ENCODE measurements at places on chromosomes 16 and 17.

DNA sequence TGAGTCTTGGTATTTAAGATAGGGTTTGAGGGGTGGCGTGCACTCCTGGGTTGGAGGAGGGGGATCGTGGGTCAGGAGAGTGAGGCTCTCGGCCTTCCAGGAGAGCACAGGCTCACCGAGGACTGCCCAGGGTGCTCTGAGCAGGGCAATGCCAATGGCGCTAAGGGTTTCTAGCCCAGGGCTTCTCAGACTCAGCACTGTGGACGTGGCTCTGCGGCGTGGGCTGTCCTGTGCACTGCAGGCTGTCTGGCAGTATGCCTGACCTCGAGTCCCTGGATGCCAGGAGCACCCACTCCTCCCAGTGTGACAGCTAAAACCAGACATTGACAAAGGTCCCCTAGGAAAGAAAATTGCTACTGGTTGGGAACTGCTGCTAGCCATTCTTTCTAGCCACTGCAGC lies 37.2 kb upstream of the ENDOV start:
- DNase-seq, result no peak

- no peak for DNase-seq
These were observed 413.5 kb downstream of the CPPED1 start for GRCh38 chr16:12390074-12390605.

- no peak for DNase-seq
These were observed 5.7 kb downstream of the PLD2 start for GRCh38 chr17:4812690-4813089.

DNA sequence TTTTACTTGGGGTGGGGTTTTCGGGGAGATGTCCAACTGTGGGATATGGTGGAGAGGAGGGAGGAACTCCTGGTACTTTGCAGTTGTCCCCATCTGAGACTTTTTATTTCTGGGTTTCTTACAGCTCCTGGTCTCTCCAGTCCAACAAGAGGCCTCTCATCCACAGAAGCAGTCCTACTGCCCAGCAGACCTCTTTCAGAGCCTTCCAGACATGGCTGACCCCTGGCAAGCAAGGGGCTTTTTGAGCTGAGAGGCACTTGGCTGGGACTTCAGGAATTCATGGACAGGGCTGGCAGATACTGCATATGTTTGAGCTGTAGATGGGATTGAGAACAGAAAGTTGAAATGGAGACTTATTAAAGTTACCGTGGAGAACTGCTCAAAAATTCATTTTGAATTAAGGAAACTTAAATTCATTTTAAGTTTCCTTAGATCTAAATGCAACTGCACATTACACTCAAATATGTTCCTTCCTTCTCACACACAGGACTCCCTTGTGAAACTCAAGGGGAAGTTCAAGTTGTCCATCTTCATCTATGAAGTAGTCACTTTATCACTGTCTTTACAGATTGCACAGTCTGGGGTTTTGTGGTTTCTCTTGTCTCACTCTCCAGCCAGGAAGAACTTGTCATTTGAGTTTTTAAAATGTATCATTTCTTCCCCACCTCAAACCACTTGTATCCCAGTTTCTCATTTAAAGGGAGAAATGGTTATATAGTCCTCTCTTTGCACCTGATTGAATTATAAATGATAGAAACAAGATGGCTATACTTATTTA lies 1.1 kb downstream of the LASP1NB start:
- no peak for DNase-seq

- DNase-seq, result no peak
These were observed 12.2 kb upstream of the HS3ST4 start for GRCh38 chr16:25679511-25679910.

DNA sequence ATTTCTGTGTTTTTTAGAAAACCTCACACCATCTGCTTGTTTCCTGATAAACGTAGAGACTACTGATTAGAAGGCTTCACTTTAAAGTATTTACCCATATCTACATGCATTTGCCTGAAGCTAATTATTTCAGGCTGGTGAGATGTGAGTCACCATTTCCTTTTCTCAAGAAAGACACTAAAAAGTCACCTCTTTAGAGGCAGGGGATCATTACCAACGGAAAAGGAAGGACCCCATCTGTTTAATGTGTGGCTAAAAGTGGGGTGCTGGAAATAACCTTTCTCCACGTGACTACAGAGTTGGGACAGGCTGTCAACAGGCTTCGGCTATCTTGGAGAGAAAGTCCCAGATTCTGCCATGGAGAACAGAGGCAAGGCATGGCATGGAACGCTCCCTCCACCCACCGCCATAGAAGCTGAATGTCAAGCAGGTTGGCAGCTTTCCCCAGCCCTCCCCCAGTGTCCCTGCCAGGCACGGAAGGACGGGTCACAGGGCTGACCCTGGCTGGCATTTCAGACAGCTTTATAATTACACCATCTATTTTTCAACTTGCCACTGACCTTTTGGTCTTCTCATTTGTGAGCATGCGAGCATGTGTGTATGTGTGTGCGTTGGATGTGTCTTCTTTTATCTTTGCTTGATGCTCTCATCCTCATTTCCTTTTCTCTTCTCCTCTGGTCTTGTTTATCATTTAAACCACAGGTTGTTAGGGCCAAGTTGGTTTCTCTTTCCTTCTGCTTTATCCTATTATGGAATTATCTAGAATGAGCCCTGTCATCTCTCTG lies 157.0 kb downstream of the CPPED1 start:
- no peak for DNase-seq

GRCh38 chr16:86405319-86405718 lies 105.0 kb upstream of the FOXF1 start:
- no peak for DNase-seq

DNA sequence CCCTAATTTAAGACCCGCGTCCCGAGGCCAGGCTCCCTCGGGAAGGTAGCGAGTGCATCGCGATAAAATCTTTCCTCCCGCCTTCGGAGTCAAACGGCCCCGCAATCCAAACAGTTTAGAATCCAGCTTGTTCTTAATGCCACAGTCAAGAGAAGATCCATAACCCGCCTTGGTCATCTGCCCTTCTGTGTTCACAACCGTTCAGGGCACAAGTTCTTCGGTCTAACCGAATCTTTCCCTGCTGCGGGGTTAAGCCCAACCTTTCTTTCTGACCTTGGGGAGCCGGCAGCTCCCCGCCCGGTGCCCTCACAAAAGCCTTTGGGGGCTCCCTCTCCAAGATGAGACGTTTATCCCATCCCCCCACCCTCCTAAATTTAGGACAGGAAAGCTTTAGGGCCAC lies 30.3 kb downstream of the CPSF4L start:
- DNase-seq, result peak; percentile 8

DNA sequence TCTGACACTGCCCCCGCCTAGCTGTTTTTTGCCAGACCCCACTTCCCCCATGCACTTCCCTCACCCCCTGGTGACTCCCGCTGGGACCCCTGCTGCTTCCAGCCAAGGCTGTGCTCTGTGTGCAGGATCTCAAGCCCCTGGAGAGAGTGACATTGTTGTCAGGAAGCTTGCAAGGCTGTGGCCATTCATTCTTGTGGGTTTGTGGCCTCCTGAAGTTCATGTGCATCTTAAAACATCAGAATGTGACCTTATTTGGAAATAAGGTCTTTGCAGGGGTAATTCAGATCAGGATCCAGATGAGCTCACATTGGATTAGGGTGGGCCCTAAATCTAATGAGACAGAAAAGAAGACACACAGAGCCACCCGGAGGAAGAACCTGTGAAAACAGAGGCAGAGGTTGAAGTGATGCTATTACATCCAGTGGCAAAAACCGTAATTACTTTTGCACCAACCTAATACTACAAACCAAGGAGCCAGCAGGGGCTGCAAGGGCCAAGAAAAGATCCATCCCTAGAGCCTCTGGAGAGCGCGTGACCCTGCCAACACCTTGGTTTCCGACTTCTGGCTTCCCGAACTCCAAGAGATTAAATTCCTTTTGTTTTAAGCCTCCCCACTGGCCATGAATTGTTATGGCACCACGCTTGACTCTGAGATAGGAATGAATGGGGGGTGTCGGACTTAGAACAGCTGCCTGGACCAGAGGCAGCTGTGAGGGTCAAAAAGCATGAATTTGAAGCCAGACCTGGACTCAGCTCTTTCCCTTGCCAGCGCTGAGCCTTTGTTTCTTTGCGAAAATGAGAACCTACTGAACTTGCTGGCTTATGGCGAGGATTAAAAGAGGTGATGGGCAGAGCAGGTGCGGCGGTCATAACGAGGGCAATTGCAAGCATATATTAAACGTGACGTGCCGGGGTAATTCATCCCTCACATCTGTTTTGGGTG lies 75.5 kb downstream of the BMERB1 start:
- no peak for DNase-seq

DNA sequence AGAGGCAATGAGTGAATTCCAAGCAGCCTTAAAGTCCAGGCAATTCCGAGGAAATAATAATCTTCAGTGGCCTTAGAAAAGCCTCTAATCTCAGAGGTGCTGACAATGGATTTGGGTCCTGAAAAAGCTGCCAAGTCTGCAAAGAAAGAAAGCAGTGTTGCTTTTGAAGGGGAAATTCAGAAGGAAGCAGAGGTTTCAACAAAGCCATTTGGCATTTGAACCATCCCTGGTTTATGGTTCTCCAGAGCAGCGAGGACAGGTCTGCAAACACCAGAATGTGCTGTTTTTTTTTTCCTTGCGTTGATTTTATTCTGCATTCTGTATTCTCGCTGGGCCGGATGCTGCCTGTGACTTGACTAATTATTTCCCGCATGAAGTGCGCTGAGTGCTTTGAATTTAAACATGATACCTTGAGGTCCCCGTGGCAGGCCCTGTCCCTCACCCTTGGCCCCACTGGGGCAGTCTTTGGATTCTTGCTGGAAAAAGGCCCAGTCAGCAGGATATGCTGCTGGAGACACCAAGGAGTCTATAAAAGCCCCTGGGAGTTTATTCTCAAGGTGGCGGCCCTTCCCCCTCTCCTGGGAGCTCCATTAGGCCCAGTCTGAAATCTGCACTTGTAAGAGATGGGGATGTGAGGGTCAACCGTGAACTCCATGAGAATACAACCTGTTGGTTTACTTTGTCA lies 338.3 kb downstream of the HAPSTR1 start:
- no peak for DNase-seq

GRCh38 chr17:67041941-67042899 lies 2.1 kb upstream of the CACNG1 start:
- DNase-seq, result no peak

DNA sequence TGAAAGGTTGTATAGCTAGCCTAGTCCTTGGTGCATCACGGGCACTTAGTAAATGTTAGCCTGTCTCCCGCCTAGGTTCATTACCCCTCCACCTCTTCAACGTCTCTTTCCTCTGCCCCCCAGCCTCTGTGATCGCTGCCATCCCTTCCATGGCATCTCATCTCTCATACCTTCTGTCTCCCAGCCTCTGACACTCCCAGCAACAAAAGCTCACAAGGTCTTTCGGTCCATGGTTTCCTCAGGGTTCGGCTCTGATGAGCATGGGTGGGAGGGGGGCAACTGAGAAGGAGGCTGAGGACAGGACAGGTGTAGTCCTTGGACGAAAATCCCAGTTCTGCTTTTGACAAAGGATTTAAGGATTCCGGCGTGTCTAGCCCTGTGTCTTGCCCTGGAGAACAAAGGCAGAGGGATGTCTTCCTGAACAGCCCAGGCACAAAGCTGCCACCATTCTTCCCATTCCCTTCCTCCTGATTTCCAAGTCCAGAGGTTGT lies 16.7 kb downstream of the CCR7 start:
- DNase-seq, result no peak

DNA sequence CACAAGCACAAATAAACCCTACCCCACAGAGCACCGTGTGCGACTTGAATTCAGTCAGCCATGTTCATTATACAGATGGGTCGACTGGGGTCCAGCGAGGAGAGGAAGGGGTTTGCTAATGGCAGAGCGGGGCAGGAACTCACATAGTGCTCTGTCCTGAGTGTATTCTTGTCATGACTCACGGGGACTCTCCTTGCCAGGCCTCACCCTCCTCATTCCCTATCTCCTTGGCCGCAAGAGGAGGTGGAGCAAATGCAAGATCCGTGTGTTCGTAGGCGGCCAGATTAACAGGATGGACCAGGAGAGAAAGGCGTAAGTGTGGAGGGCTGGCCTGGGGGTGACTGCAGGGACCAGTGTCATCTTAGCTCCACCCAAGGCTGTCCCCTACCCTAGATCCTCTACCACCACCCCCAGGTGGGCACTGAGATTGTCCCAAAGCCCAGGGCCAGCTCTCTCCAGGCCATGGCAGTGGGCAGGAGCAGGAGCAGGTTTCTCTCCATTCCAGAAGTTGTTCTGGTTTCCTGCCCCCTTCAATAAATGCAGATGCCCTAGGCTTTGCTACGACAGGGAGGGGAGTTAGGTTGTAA lies 29.4 kb downstream of the SLC12A3 start:
- DNase-seq, result no peak
